ENCODE measurements at places on chromosomes 12 and 14. TPM values are rescaled to one million over a fixed set of nuclear protein-coding genes. Genes with fewer than 3 reads are reported as not detected.

COX8C gene
- not detected for polyA plus RNA-seq

DNA sequence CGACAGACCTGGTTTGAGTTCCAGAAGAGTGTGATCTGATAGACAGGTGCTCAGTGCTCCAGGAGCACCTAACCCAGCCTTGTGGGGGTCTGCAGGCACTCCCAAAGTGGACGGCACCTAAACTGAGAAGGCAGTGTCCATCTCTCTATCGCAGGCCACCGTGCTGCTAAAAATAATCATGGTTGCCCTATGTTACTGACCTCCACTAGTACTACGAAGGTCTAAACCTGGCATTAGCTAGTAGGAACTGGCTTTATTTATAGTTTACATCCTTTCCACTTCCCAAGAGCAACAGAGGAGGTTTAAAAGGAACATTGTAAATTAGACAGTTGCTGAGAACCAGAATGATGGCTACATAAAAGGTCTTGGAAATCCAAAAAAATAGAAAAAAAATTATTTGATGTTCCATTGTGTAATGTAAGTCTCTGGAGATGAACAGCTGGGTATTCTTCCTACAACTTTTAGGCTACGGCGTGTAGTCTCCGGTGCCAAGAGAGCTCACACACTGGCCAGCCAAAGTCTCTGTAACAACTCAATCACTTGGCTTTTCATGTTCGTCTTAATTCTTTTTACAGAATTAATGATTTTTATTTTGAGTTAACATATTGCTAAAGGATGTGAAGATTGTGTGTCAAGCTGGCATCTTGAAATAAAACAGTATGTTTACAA is 27.3 kb downstream of the PPFIBP1 start:
- no peak for DNase-seq

- no peak for DNase-seq
These were observed 20.9 kb downstream of the OAS2 start for GRCh38 chr12:112998987-112999767.

SPX gene
- not detected for polyA plus RNA-seq

RNASE4 gene
- polyA plus RNA-seq: 85.8 TPM

- DNase-seq: no peak
These were observed 124.8 kb downstream of the SCARB1 start for GRCh38 chr12:124738636-124739467.

- no peak for DNase-seq
These were observed 98.8 kb downstream of the DACT1 start for GRCh38 chr14:58736606-58737005.

FOXA1 gene
- not detected for polyA plus RNA-seq

DNA sequence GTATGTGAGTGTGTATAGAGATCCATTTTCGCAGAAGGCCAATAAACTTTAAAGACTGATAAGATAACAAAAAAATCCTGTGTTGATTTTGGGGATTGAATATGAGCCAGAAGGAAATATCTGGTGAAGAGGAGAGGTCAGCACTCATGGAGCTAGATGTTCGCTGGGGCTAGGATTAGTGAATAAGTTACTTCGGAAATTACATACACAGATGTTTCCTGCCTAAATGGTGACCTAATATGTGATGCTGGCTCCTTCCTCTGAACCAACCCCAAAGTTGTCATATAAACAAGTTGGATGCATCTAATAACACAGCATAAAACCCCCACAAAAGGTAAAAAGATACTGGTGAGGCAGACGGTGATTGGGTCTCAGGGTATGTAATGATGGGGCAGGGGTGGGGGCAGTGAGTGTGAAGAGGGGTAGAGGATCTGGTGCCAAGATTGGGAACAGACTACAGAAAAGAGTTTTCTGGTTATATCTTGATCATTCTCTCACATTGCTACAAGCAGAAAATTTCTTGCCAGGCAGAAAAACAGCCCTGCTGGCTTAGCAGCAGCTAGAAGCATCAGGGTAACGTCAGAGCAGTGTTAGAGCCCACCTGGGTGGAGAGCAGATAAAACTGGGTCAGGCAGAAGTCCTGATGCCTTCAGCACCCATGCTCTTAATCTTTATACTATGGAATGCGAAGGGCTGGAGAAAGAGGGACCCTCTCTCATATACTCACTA is 140.4 kb upstream of the GZMB start:
- DNase-seq: no peak

- peak; percentile 20 for DNase-seq
These were observed 115.0 kb downstream of the BTG1 start for GRCh38 chr12:92030618-92031017.

DNA sequence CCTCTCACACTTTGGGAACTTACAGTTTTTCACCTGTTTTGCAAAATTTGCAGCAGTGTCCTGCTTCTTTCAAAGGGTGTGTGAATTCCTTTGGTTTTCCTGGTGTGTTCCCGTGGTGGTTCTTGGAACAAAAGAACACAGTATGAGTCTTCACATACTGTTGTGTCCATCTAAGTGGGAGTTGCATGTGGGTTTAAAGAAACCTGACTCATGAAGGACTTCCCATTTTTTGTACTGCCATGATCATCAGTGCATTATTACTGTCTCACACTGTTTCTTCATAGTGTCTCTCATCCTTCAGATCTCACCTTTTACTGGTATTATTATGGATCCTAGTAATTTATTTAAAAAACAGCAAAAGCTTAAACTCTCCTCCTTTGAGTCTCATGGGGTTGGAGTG is 3.8 kb upstream of the GZMH start:
- DNase-seq: peak; percentile 26

DNA sequence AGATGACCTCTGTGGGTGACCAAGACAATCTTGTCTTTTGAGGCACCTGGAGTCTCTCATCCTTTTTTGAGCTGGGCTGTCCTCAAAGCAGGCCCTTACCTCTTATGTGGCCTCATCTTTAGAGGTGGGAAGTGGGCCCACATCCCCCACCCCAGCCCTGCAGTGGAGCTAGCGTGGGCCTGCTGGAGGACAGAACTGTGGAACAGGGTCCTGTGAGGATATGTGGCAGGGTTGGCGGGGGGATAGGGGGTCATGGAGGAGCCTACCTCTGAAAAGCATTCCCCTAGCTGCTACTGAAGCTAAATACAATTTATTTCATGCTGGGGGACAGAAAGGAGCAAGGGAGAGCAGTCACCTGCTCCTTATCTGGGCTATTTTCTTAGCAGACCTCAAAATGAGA is 457 bp upstream of the GPD1 start:
- no peak for DNase-seq

GRCh38 chr14:31926123-31926522 is 151.0 kb upstream of the ARHGAP5 start:
- DNase-seq: peak; percentile 13

FAM90A1 gene
- not detected for polyA plus RNA-seq

DNA sequence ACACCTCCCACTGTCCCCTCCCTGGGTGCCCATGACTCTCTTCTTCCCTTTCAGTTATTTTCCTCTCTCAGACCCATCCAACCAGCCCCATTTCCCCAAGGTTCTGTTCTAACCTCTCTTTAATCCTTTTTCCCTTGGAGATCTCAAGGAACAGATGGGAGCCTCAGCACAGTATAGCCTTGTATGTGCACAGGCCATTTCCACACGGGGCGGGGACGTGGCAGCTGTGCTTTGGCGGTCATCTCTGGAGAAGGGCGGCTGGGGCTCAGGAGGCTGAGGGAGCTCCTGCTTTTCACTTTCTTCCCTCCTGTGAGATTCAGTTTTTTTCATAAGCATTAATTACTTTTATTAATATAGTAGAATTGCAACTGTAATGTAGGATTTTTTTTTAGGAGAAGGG is 212.2 kb downstream of the ZFP36L1 start:
- DNase-seq: no peak

DNA sequence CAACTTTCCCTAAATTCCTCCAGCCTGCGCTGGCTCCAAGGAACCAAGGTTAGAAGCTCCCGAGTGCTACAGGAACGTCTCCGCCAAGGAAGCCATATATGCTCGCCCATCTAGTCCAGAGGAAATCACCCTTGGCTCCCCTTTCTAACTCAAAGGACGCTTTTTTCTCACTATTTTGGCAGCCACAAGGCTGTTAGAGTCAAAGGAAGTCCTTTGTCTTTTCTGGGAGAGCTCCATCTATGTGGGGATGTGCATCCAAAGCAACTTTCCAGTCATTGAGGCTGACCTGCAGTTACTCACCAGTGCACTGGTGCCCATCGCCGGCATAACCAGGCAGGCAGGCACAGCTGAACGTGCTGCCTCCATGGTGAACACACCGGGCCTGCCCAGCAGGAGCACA is 37.6 kb downstream of the RTRAF start:
- DNase-seq: no peak

DNA sequence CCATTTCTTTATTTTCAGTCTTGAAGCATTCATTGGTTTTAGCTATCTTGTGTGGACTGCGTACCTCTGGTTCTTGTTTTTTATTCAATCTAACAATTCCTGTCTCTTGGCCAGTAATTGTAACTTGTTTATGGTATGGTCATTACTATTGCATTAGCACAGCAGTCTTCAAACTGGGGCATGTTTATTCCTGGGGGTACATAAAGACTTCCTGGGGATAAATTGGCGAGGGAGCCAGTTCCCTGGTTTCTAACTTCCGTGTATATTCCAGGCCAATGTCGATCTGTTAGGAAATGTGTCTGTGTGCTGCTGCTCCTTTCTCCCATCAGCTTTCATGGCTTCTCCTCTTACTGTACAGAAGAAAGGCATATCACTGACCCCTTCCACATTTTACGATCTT is 13.7 kb upstream of the EVL start:
- DNase-seq: no peak

SERPINA12 gene
- not detected for polyA plus RNA-seq

DNA sequence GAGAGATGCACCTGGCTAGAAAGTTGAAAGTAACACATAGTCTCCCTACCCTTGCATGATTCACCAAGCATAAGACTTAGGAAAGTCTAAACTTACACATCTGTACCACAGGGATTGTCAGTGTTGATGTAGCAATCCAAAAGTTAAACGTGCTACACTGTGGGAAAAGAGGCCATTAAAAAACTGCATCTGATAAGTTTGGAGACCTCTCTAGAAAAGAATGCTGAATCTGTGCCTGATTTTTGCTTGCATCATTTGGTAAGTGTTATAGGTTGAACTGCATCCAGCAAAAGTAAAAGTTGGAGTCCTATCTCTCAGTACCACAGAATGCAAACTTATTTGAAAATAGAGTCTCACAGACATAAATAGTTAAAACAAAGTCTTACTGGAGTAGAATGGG is 126.6 kb downstream of the SLC6A15 start:
- no peak for DNase-seq

DNA sequence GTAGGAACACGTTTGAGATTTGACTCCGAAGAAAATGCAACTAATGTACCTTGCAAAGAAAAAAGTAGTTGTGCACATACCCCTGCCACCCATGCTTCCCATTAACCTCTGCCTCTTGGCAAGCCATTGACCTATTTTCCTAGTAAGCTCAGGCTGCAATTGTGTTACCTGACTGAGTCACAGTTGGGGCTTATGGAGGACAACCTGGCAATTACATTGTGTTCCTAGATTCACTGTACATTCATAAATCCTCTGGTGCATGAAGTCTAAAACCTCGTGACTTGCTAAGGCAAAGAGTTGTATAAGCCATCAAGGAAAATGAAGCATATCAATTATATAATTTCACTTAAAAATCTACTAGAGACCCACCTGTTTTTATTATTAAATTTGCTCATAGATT is 62.0 kb upstream of the DUSP6 start:
- DNase-seq: no peak
